ENCODE measurements at places on chromosomes 2 and 18. TPM values are rescaled to one million over a fixed set of nuclear protein-coding genes. Genes with fewer than 3 reads are reported as not detected.

DNA sequence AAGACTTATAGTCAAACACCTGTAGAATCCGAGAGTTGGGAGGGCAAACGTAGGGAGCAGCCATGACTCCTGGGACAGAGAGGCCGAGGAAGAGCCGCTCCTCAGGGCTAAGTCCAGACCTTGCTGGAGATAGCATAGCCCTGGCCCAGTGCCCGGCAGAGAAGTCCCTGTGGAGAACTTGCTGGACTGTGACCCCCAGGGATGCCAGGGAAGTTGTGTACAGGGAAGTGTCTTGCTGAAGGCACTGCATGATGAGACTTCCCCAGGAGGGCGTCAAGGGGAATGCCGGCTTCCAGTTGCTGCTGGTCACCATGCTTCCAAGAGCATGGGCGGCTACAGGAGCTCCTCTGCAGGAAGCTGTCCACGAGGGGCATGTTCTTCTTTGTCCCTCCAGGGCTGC, 8.6 kb upstream of the CNDP1 start:
- peak; percentile 66 for DNase-seq

DNA sequence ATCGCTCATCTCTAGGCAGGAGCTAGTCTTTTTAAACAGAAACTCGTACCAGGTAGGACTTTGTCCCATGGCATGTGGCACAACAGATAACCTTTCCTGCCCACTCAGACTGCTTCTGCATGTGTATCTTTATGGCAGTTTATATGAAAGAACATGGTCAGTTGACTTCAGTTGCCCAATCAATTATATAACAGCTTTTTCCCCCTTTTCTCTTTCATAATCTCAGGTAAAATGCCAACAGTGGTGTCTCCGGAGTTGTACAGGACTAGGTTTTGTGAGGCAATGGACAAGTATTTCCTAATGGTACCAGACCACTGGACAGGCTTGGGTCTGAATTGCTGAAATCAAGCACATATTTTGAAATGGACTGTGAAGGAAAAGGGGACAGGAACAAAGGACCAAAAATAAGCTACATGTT, 51.6 kb upstream of the PTH2R start:
- DNase-seq: peak; percentile 29

DNA sequence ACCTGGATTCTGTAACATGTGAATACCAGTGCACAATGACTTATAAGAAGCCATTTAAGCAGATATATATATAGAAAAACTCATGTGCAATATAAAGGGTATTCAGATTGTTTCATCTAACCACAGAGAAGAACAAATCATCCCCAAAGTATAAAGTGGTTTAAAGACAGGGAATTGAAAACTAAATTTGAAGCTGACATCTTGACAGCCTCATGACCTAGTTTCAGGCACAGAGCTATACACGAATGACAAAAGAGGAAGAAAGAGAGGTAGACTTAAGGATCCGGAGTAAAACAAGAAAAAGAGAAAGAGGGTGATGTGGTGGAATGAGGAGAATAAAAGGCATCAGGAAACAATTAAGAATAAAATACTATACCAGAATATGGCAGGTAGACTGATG, 194.5 kb downstream of the EPHA4 start:
- no peak for DNase-seq

DNA sequence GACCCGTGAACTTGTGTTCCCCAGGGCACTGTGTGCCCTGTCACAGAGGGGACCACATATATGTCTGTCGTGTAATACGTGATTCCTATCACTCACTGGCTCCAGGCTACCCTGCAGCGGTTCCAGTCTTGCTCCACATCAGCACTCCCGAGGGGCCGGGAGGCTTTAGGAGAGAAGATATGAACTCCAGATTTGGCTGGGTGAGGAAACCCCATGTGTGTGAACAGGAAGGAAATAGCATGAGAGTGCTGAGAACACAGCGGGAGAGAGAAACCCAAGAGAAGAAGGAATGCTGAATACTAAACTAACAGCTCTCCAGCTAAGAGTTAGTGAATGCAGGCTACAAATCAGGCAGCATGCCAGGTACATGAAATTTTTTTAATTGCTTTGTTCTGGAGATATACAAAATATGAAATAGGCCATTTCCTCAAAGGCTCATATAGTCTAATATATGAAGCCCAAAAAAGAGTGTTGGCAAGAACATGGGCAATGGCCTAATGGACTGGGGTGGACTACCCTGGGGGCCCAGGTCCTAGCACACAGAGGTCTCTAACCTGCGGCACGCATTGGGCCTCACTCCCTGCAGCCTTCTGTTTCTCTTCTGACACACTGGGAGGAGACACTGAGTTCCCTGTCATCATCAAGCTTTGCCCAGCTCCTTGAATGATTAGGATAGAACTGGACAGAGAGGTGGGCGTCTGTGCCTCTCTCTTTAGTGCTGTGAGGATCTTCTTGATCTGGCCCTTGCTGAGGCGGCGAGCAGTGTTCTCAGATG, 372.8 kb upstream of the RAB6C start:
- DNase-seq: no peak

CMPK2 gene
- total RNA-seq: 9.0 TPM

- DNase-seq: no peak
Measured at GRCh38 chr2:12116228-12116750, 369.9 kb downstream of the LPIN1 start.

GRCh38 chr2:237096201-237096600, 10.5 kb downstream of the COPS8 start:
- no peak for DNase-seq

GRCh38 chr2:54712516-54712915, 10.9 kb upstream of the EML6 start:
- no peak for DNase-seq

- peak; percentile 18 for DNase-seq
Measured at GRCh38 chr2:220165401-220165800, 538.0 kb downstream of the SLC4A3 start.

DNA sequence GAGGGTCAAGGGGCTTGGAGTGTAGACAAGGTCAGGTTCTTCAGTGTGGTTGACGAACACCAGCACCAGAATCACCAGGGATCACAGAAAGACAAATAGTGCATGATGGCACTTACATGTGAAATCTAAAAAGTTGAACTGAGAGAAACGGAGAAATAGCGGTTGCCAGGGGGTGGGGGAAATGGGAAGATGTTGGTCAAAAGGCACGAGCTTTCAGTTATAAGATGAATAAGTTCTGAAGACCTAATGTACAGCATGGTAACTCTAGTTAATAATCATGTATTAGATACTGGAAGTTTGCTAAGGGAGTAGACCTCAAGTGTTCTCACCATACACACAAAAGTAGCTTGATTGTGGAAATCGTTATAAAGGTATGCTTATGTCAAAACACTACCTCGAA, 43.7 kb upstream of the DARS1 start:
- no peak for DNase-seq

BCL2L11 gene
- 29.1 TPM for total RNA-seq

DNA sequence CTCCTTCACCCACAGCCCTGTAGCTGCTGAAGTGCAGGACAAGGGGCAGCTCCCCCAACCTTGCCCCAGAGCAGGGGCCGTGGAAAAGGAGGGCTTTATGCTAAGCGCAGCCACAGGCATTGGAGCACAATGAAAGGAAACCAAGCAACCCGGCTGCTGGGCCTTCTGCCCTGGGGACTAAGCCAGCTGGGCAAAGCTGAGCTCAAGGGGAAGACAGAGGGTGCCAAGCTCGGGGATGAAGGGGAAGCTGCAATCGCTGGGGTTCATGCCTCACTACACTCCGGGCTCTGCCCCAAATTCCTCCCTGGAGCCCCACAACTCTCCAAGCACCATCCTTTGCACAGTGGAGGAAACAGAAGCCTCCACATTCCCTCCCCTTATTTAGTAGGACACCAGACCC, 12.4 kb downstream of the SFXN5 start:
- DNase-seq: no peak

DNA sequence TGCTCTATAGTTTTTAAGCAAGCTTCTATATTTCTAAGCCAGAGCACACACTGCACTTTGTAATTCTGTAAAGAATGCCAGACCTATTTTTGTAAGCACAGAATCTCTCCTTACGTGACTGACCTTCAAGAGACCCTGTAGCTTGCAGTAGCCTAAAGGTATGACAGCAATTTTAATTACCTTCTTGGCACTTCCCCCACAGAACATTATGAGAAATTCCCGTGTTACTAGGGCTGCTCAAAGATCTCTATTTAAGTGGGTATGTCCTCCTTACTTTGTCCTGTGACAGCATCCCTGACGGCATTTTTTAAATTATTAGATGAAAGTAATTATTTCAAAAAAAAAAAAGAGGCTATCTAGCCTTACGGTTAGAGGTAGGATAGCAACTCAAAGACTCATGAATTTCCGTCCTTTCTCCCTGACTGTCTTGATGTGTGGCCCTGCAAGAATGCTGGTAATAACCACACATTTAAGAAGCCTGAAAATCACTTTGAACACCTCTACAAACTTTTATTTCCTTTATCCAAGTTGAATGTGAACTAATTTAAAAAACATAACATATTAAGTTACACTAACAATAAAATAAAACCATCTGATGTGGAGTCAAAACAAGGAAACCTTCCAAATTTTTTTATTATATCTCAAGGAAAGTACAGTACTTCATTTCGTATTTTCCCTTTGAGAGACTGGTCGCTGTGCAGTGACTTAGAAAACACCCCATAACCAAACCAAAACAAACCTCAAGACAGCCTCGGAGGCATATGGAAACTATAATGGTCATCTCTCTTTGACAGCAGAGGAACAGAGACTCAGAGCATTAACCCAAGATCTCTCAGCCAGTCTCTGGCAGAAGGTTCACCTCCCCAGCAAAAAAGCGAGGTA, 54.9 kb downstream of the THUMPD2 start:
- peak; percentile 82 for DNase-seq

G6PC2 gene
- total RNA-seq: not detected

GRCh38 chr2:134181219-134181618, 72.7 kb upstream of the MGAT5 start:
- DNase-seq: no peak

- DNase-seq: peak; percentile 43
Measured at GRCh38 chr18:48541026-48541746, 2.4 kb downstream of the CTIF start.

DNA sequence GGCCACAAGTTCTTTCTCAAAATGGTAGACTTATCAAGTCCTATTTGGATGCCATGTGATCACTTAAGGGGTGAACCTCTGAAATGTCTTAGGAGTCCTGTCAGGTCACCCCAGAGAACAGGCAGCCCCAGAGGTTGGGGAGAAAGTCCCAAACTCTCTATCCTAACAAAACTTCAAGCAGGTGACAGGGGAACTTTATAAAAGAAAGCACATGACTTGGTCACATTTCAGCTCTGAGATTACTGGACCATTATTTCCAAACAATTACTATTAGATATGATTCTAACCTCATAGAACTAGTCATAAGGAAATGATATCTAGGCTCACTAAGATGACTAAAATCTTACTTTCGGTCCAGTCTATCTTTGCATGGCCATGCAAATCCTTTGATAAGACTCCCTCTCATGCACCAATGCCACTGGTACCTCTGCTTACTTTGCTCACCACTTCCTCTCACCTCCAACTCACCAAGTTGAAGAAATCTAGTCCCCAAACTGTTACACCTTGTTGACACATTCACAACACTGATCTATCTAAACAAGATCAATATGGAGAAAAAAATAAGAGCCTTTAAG, 107.0 kb downstream of the GALNT14 start:
- no peak for DNase-seq

TEX44 gene
- not detected for total RNA-seq

DNA sequence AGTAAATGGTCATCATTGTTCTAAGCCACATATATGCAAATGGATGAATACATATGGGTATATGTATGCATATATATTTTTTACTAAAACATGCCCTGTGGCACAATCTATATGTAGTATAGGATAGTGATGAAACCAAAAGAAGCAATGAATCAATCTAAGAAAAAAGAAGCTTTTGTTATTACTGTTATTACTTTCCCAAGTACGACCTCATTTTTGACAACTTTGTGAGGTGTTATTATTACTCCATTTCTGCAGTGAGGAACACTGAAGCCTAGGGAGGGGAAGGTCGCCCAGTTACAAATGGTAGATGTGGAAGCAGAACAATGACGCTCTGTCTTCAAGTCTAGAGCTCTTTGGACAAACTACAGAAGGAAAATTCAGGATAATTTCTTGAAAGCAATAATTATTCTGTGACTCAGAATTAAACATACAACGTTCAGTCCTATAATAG, 38.3 kb downstream of the STAT4 start:
- DNase-seq: no peak

FBXO41 gene
- total RNA-seq: 3.6 TPM

- DNase-seq: no peak
Measured at GRCh38 chr2:197075754-197076337, 149.3 kb upstream of the PGAP1 start.

DNA sequence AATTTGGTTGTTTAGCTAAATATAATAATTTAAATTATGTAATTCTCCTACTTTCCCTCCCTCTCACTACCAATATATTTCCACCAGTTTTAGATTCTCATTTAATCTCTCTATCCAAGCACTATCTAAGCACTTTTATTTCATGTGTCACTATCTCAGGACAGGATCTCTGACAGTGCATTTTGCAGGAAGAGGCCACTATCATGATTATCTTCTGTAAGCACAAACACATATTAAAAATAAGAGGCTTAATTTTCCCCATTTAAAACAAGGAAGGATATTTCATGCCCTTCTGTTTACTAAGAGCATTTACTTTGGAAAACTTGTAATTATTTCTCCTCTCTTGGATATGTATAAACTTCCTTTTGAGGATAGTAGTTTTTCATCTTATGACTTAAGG, 726.2 kb upstream of the ZNF804A start:
- DNase-seq: no peak

DNA sequence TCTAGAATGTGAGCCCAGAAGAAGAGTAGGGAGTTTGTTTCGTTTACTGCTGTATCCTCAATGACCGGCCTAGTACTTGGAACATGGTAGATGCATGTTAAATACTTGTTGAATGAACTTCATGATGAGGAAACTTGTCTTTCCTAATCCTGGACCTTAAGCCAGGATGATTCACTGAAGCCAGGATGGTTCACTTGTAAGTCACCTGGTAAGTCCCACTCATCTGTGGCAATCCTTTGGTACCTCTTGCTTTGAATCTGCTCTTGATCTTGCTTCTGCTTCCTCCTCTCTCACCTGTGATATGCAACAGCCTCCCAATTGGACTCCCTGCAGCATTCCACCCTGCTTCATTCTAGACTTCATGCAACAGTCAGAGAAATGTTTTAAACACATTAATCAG, 43.6 kb downstream of the QPCT start:
- DNase-seq: peak; percentile 92

DNA sequence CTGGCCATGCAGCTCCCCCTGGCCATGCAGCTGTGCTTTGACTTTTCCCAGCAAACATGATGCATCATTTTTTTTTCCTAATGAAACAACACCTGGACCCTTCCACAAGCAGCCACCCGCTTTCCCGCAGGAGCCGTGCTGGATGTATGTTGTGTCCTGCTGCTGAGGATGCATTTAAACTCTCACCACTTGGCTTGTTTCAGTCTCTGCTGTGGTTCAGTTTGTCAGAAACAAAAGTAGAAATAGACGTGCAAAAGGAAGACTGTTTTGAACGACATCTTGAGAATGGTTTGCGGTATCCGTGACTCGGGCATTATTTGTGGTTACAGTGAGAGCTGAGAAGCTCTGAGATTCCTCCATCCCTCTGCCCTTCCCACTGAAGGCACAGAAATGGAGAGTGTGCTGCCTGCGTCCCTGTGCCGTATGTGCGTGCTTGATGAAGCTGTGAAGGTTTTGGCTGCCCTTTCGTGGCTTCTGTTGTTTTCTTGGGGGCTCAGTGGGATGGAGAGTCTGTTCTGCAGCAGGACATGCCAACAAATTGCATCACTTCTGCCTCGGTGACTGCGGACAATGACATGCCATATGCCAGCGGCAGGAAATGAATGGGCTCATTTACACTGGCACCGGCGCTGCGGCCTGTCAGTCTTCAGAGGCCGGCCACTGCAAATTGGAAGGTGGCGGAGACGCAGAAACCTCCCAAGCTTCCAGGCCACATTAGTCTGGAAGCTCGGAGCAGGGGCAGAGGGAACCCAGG, 417.7 kb upstream of the SALL3 start:
- DNase-seq: no peak

C2orf78 gene
- total RNA-seq: not detected

ARHGEF33 gene
- total RNA-seq: 0.99 TPM
